Kidney (tissue), 22 donors: ENCODE measurements at places on chromosomes 11 and 22. TPM values are rescaled to one million over a fixed set of nuclear protein-coding genes. Genes with fewer than 3 reads are reported as not detected.

The NXPE1 gene
- 0.25 TPM for total RNA-seq

The KIF18A gene
- 0.50 TPM for total RNA-seq

The SCGB1A1 gene
- not detected for total RNA-seq

The NAALADL1 gene
- 9.4 TPM for total RNA-seq

The HSD17B12 gene
- total RNA-seq = 100 TPM

The SYCE3 gene
- not detected for total RNA-seq

The SLC5A12 gene
- total RNA-seq = 0.94 TPM

The ADAMTS8 gene
- 1.2 TPM for total RNA-seq

DNA sequence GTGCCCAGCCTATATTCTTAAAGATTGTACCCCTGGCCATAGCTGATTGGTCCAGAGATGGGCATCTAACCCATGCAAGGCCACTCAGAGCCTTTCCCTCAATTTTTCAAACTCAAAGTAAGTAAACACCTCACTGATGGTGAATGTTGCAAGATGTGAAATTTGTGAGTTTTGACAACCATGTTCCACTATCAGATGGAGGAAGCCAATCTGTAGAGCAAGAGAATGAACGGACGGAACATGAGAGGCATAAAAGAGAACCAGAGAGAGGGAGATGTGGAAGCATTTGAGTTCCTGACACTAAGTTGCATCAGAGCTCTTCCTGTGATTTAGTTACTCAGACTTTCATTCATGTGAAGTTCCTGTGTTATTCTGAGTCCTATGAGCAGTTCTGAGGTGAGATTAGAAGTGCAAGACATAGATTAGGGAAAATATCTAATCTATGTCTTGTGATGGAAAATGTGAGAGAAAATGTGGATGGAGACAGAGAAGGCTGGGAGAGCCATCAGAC, 73.3 kb downstream of the PRSS23 start:
- H3K27me3 ChIP-seq = no peaks in the 10 kb centered on the region
- no peaks in the 10 kb centered on the region for H3K36me3 ChIP-seq
- H3K27ac ChIP-seq = no peak overlapping the region
- H3K4me1 ChIP-seq = no peaks in the 10 kb centered on the region
- no peak for DNase-seq

DNA sequence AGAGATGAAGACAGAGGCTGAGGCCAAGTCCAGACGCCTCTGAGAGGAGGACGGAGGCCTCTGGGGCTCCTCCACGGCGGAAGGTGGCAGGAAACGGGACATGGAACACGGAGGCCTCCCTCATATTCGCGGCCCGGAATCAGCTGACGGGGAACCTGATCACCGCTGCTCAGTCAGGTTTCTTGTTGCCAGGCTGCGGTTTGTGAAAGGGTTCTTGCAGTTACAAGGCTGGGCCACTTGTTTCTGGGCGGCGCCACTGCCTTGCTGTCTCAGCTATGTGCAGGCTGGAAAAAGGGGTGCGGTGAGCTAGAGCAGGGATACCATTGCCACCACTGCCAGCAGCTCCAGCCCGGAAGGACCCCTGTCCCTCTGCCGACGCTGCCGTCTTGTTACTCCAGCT, 10.0 kb upstream of the MMP1 start:
- H3K4me3 ChIP-seq = no peak overlapping the region
- H3K4me1 ChIP-seq = no peaks in the 10 kb centered on the region
- H3K36me3 ChIP-seq = no peaks in the 10 kb centered on the region
- no peak overlapping the region for H3K27ac ChIP-seq
- DNase-seq = no peak

GRCh38 chr11:58905011-58905720, 34.1 kb upstream of the GLYATL1 start:
- no peak overlapping the region for H3K27ac ChIP-seq
- no peaks in the 10 kb centered on the region for H3K4me1 ChIP-seq
- no peaks in the 10 kb centered on the region for H3K27me3 ChIP-seq

DNA sequence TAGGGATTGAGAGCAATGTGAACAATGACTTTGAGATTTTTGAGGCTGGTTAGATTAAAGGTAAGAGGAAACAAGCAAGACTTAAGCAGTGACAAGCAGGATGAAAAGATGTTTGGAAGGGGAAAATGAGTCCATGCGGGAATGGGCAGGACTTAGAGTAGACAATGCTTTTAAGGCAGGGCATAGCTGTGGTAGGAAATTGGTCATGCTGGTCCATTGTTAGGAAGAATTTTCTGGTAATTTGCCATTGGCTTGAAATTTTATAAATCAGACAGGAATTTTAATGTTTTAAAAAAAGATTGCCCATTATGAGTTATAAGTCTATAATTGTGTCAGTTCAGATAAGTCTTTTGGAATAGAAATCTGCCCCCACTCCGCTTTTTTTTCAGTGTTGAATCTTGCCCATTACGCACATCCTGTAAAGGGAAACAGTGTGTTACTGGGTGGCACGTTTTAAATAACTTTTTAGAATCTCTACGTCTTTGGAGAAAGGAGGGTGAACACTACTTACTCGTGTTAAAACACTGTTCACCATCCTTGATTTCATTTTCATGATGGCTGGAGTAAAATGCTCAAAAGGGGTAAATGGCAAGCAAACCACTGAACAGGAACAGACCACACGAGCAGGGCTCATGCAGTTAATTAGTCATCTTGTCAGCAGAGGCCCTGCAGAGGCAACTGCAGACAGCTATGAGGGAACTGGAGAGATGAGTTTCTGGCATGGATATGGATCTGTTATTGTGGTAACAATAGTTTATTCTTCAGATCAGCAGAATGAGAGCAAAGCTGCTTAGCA, 25.0 kb downstream of the SWAP70 start:
- no peaks in the 10 kb centered on the region for H3K27me3 ChIP-seq
- H3K4me3 ChIP-seq = no peak overlapping the region
- no peak for DNase-seq
- H3K27ac ChIP-seq = peak overlapping the region; percentile 85

- H3K27ac ChIP-seq = no peak overlapping the region
- peaks cover 46% of the 10 kb centered on the region for H3K36me3 ChIP-seq
- no peak for DNase-seq
- H3K4me1 ChIP-seq = peaks cover 3% of the 10 kb centered on the region
Measured at GRCh38 chr22:29043906-29044575, 17.6 kb downstream of the C22orf31 start.

GRCh38 chr11:88474655-88475054, 137.1 kb upstream of the CTSC start:
- H3K4me1 ChIP-seq = no peaks in the 10 kb centered on the region
- H3K27ac ChIP-seq = no peak overlapping the region
- H3K27me3 ChIP-seq = no peaks in the 10 kb centered on the region
- DNase-seq = no peak
- no peak overlapping the region for H3K4me3 ChIP-seq
- H3K36me3 ChIP-seq = no peaks in the 10 kb centered on the region

DNA sequence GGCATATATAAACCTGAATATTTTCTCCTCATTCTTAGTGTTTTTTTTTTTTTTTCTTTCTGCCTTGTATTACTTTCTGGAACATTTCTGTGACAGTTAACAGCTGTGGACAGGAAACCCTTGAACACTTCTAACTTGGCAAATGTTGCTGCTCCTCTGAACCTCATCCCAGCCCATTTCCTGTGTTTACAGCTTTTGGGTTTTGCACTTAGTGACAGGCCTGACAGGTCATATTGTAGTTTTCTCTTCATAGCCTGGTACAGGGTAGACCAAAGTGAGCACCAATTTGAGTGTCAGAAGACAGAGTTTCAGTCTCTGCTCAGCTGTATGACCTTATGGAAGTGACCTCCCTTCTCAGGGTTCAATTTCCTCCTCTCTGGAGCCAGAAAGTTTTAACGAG, 91.6 kb downstream of the STIM1 start:
- no peak overlapping the region for H3K4me3 ChIP-seq
- H3K4me1 ChIP-seq = peaks cover 10% of the 10 kb centered on the region
- peak; percentile 33 for DNase-seq
- no peaks in the 10 kb centered on the region for H3K36me3 ChIP-seq
- no peaks in the 10 kb centered on the region for H3K27me3 ChIP-seq

- no peaks in the 10 kb centered on the region for H3K27me3 ChIP-seq
- H3K36me3 ChIP-seq = no peaks in the 10 kb centered on the region
- H3K4me3 ChIP-seq = no peak overlapping the region
- H3K27ac ChIP-seq = no peak overlapping the region
Measured at GRCh38 chr22:35598396-35598710, 18.8 kb downstream of the MB start.

GRCh38 chr11:35101223-35101622, 37.7 kb upstream of the CD44 start:
- no peaks in the 10 kb centered on the region for H3K27me3 ChIP-seq
- no peak overlapping the region for H3K4me3 ChIP-seq
- peaks cover 3% of the 10 kb centered on the region for H3K4me1 ChIP-seq
- DNase-seq = no peak
- H3K27ac ChIP-seq = no peak overlapping the region

- H3K4me1 ChIP-seq = no peaks in the 10 kb centered on the region
- H3K36me3 ChIP-seq = no peaks in the 10 kb centered on the region
- H3K27ac ChIP-seq = no peak overlapping the region
Measured at GRCh38 chr11:70068950-70069349, 9.2 kb upstream of the ANO1 start.

GRCh38 chr11:94774345-94774744, 6.2 kb downstream of the AMOTL1 start:
- H3K4me3 ChIP-seq = no peak overlapping the region
- no peak overlapping the region for H3K27ac ChIP-seq
- H3K4me1 ChIP-seq = no peaks in the 10 kb centered on the region

GRCh38 chr22:23520863-23521440, 59.1 kb downstream of the IGLL1 start:
- DNase-seq = peak; percentile 87
- H3K27ac ChIP-seq = peak overlapping the region; percentile 84
- no peaks in the 10 kb centered on the region for H3K27me3 ChIP-seq
- no peaks in the 10 kb centered on the region for H3K36me3 ChIP-seq
- peak overlapping the region; percentile 30 for H3K4me3 ChIP-seq
- H3K4me1 ChIP-seq = no peaks in the 10 kb centered on the region

DNA sequence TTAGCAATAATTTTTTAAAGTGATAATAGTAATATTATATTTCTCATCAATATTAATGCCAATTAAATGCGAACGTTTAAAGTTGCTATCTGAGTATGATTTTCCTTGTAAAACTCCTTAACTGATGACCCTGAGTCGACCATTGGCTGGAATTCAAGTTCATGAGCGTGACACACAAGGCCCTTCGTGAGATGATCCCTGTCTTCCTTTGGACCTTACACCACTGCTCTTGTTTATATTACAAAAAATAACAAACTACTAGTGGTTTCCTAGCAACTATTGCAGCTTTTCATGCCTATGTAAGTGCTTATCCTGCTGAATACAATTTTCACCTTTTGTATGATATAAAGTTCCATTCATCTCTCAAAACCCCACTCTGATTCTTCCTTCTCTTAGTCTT, 752.9 kb downstream of the CNTN5 start:
- DNase-seq = peak; percentile 19
- H3K4me1 ChIP-seq = no peaks in the 10 kb centered on the region
- H3K36me3 ChIP-seq = no peaks in the 10 kb centered on the region
- no peaks in the 10 kb centered on the region for H3K27me3 ChIP-seq
- no peak overlapping the region for H3K27ac ChIP-seq

DNA sequence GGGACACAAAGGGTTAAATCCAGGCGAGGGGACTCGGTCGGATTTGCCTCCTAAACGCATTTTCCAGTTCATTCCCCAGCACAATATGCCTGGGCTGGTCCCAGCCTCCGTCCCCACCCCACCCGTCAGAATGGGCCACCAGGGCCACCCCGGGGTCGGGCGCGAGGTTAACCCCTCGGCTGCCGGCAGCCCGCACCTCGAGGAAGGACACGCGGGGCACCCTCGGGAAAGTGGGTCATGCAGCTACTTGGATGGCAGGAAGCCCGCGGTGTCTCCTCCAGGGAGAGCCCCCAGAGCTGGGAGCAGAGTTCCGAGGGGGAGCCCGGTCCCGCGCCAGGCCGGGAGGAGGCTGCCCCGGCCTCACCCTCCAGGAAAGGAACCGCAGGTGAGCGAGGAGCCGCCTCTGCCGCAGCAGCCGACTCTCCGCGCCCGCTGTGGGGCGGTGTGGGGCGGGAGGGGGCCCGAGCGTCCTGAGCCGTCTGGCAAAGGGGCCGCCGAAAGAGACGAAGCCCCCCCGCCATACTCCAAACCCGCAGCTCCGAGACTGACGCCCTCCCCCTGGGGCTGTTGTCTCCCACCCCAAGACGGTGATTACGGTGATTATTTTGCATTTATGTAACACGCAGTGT, 1.4 kb downstream of the NECTIN1 start:
- H3K4me1 ChIP-seq = peaks cover 7% of the 10 kb centered on the region
- no peaks in the 10 kb centered on the region for H3K36me3 ChIP-seq
- no peaks in the 10 kb centered on the region for H3K27me3 ChIP-seq
- H3K4me3 ChIP-seq = peak overlapping the region; percentile 65
- no peak overlapping the region for H3K27ac ChIP-seq

GRCh38 chr11:5129457-5129877, 8.7 kb downstream of the OR52A5 start:
- no peak for DNase-seq
- no peaks in the 10 kb centered on the region for H3K4me1 ChIP-seq
- no peak overlapping the region for H3K27ac ChIP-seq
- no peak overlapping the region for H3K4me3 ChIP-seq
- no peaks in the 10 kb centered on the region for H3K27me3 ChIP-seq
- no peaks in the 10 kb centered on the region for H3K36me3 ChIP-seq

GRCh38 chr11:93577286-93577685, 34.1 kb upstream of the SMCO4 start:
- H3K36me3 ChIP-seq = no peaks in the 10 kb centered on the region
- DNase-seq = no peak
- H3K27ac ChIP-seq = no peak overlapping the region
- no peak overlapping the region for H3K4me3 ChIP-seq

DNA sequence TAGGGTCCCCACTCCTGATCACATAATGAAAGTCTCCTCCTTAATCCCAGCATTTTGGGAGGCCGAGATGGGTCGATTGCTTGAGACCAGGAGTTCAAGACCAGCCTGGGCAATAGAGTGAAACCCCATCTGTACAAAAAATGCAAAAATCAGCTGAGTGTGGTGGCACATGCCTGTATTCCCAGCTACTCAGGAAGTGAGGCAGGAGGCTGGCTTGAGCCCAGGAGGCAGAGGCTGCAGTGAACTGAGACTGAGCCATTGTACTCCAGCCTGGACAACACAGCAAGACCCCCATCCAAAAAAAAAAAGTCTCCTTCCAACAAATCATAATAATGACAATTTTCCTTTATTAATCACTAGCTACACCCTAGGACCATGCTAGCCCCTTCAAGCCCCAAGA, 15.1 kb downstream of the ZMAT5 start:
- H3K27me3 ChIP-seq = no peaks in the 10 kb centered on the region
- peaks cover 13% of the 10 kb centered on the region for H3K36me3 ChIP-seq
- H3K4me1 ChIP-seq = no peaks in the 10 kb centered on the region
- no peak for DNase-seq
- H3K27ac ChIP-seq = no peak overlapping the region
- H3K4me3 ChIP-seq = no peak overlapping the region

DNA sequence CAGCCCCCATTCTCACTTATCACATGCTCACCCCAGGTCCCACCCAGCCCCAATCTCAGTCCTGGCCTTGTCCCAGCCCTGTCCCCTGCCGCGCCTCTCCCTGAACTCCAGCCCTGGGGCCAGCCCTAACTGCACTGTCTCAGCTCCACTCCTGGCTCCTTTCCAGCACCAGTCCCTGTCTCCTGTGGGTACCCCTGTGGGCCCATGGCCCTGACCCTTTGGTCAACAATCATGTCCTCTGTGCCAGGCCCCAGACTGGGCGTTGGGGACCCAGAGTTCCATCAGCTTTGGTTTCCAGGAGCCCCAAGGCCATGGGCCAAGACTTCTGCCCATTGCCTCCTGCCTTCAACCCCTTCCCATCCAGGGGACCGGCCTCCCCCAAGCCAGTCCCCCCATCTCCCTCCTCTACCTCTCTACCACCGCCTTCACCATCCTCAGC, 757 bp downstream of the SPI1 start:
- DNase-seq = no peak
- H3K36me3 ChIP-seq = no peaks in the 10 kb centered on the region
- H3K4me1 ChIP-seq = peaks cover 3% of the 10 kb centered on the region
- no peak overlapping the region for H3K4me3 ChIP-seq
